ENCODE measurements at places on chromosomes 11 and 22.

DNA sequence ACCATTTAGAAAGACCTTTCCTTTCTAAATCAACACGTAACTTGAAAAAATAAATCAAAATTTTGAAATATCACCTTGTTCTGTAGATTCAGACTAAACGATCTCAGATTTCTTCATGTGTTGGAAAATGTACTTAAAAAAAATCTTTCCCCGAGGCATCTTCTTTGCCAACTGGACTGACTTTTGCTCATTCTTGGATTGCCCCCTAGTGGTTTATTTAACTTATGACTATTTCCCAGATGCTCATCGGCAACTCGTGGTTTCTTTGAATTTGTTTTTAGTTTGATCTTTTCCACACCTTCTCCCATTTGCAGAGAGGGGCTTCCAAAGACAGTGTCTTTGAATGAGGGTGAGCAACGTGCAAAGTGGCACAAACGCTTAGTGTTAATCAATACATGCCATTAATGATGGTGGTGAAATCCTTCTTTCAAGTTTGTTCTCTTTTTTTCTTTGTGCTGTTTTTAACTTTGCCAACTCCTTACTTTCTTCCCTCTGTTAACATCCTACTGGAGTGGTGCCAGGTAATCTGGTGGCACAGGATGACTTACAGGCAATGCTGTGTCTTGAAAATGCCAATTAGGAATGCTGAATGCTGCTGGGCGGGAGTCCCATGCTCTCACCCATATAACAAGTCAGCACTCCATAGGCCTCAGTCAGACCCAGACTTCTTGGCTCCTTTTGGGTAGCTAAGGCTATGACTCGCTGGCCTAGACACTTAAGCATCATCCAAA lies 18.3 kb downstream of the PRSS23 start:
- DNase-seq, result peak; percentile 70

GRCh38 chr11:107598225-107599139 lies 7.5 kb downstream of the ELMOD1 start:
- no peak for DNase-seq

- no peak for DNase-seq
These were observed 33.1 kb upstream of the SPON1 start for GRCh38 chr11:13929395-13929891.

GRCh38 chr11:117966908-117967307 lies 19.3 kb upstream of the IL10RA start:
- no peak for DNase-seq

DNA sequence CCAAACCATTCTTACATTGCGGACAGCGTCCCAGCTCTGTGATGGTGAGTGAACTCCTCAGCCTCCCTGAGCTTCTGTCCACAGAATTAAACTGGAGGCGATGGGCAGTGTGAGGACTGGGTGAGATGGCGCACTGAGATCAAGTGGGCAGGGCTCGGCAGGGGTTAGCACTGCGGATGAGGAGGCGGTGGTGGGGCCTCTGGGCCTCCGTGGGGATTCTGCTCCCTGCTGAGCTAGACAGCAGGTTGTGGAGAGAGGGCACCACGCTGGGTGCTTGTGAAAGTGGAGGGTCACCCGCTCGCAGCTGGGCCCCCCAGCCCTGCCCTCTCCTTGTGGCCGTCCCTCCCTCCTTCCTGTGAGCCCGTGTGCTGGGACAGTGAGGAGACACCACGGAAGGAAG lies 25.6 kb upstream of the PARVG start:
- no peak for DNase-seq

GRCh38 chr11:114176321-114176720 lies 116.8 kb downstream of the ZBTB16 start:
- DNase-seq, result no peak

DNA sequence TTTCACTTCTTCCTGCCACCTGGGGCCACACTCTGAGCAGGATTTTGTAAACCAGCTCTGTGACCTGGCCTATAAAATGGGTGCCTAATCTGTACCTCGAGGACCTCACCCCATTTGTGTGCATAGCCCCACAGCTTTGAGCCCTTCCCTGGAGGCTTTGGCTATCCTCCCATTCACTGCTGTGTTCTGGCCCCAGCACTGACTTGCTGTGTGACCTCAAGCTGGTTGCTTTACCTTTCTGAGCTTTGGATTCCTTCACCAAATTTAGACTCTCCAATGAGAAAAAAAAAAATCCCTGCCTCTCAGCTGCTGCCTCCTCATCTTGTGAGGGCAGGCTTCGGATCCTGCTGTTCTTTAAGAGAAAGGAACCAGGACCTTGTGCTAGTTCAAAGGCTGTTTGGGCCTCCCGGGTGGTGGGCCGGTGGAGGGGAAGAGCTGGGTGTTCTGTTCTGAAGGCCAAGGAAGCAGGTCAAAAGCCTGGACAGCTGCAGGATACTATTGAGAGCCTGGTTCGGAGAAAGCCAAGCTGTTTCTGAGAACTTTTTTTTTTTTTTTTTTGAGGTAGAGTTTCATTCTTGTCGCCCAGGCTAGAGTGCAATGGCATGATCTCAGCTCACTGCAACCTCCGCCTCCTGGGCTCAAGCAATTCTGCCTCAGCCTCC lies 1.1 kb upstream of the PYGM start:
- no peak for DNase-seq

- no peak for DNase-seq
These were observed 50.3 kb upstream of the CD44 start for GRCh38 chr11:35088676-35089075.

GRCh38 chr11:121650351-121651256 lies 197.8 kb upstream of the SORL1-AS1 start:
- no peak for DNase-seq

GRCh38 chr22:40898850-40899357 lies 37.0 kb upstream of the DNAJB7 start:
- DNase-seq, result peak; percentile 19

DNA sequence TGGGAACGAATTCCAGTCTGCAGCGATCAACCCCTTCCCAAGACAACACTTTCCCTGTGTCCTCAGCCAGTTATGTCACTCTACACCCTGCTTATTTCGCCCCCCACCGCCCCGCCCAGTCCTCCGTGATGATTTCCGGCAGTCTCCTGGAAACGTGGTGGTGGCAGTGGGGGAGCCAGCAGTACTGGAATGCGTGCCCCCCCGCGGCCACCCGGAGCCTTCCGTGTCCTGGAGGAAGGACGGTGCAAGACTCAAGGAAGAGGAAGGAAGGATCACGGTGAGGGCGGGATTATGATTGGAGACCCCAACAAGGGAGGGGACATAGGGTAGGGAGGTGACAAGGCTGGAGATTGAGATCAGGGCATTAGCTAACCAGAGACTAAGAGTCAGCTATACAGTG lies 4.1 kb downstream of the ROBO3 start:
- DNase-seq, result no peak

DNA sequence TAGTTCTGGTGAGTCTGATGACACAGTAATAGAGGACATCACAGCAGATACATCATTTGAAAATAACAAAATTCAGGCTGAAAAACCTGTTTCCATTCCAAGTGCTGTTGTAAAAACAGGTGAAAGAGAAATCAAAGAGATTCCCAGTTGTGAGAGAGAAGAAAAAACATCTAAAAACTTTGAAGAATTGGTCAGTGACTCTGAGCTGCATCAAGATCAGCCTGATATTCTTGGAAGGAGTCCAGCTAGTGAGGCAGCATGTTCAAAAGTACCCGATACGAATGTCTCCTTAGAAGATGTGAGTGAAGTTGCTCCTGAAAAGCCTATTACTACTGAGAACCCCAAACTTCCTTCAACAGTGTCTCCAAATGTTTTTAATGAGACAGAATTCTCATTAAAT lies 38.7 kb downstream of the RTN3 start:
- DNase-seq, result no peak

- DNase-seq, result no peak
These were observed 1.1 kb downstream of the UBASH3B start for GRCh38 chr11:122656631-122657101.

- no peak for DNase-seq
These were observed 37.8 kb downstream of the PDE2A start for GRCh38 chr11:72636376-72636775.

- DNase-seq, result no peak
These were observed 190.0 kb downstream of the ETS1 start for GRCh38 chr11:128397362-128397761.

- DNase-seq, result no peak
These were observed 804.2 kb downstream of the NTM start for GRCh38 chr11:132174362-132175255.

GRCh38 chr22:17964643-17965042 lies 59.7 kb downstream of the MICAL3 start:
- DNase-seq, result no peak

GRCh38 chr22:20783844-20784723 lies 10.2 kb downstream of the SERPIND1 start:
- no peak for DNase-seq

GRCh38 chr11:134248910-134249480 lies 4.2 kb downstream of the THYN1 start:
- DNase-seq, result no peak

GRCh38 chr11:108196901-108197300 lies 25.5 kb downstream of the NPAT start:
- DNase-seq, result no peak

- DNase-seq, result no peak
These were observed 170.4 kb downstream of the MAML2 start for GRCh38 chr11:96172604-96173003.

DNA sequence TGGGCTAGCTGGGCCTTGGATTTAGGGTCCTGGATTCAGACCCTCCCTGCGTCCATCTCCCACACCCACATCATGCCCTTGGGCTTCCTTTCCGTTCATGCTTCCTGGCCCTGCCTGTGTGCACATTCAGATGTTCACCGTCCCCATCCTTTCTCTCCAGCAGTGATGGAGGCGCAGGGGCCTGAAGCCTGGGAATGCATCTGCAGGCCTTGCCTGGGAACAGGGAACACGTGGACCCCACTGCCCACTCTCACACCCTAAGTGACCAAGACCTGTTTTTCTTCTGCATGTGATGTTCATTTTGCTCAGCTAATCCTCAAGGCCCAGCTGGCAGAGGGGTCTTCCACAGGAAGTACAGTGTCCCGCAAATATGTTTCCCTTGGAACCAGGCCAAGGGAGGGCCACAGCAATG lies 91.6 kb upstream of the PARVA start:
- no peak for DNase-seq

- DNase-seq, result no peak
These were observed 5.9 kb upstream of the ADORA2A start for GRCh38 chr22:24421428-24421931.

DNA sequence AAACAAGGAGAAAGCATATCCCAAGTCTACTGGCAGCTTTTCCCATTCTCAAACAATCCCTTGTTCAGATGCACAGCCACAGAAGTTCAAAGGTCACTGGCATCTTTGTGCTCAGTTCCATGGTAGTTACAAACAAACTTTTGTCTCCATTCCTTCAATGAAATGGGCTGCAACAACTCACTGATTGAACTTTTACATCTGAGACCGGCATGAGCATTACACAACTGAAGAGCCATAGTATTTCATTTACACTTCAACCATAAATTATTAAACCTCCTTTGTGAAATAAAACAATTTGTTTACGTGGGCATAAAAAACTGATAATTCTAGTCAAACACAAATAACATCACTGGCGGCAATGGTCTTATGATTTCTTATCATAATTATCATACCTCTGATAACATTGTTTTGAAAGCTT lies 67.8 kb upstream of the ARHGAP32 start:
- no peak for DNase-seq

Measured in forelimb muscle (tissue), 1 donor.